DMS79 (cell line): ENCODE measurements at places on chromosomes 13 and 19.

GRCh38 chr13:89315287-89315686, 1644.1 kb downstream of the SLITRK5 start:
- no peak for DNase-seq

DNA sequence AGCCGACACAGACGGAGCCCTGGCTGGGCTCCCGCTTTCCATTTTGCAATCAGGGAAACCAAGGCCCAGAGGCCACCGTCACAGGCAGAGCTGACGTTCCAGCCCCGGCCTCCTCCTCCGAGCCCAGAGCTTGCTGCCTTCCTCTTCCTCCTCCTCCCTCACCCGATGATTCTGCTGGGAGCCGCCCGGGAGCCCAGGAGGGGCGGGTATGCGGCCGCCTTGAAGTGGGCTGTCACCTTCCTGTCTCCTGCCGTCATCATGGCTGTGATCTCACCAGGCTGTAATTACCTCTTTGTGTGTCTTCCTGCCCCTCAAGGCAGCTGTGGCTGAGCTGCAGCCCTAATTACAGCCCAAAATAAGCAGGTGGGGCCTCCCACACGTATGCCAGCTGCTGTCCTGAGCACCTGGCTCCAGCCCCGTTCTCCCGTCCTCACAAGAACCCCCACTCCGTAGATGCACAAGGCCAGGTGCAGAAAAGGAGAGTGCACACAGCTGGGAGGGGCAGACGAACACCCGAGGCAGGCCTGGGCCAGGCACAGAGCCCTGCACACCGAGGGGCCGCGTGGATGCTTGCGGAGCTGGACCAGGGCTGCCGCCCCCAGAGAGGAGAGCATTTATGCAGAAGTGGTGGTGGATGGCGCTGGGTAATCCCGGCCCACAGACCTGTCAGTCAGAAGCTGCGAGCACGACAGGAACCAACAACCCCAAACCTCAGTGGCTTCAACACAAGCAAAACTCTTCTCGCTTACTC, 4.0 kb downstream of the TPGS1 start:
- DNase-seq, result peak; percentile 95

DNA sequence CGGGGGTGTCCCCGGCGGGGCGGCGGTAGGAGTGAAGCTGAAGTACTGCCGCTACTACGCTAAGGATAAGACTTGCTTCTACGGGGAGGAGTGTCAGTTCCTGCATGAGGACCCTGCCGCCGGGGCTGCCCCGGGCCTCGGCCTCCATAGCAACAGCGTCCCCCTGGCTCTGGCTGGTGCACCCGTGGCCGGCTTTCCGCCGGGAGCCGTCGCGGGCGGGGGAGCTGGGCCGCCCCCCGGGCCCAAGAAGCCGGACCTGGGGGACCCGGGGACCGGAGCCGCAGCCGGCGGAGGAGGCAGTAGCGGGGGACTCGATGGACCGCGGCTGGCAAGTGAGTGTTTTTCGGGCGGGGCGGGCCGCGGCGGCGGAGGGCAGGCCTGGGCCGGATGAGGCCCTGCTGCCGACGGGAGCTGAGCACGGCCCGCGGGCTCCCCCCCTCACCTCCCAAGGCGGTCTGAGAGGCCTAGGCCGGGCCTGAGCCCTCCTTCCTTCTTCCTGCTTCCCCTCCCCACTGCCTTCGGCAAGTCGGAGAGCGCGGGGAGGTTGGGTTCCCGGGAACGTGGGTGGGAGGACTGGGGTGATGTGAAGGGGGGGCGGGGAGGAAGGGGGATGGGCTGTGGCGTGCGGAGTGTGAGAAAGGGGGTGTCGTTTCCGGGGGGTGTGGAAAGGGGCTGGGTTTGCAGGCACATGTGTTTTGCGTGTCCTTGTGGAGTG, 568 bp downstream of the PAN3 start:
- DNase-seq, result peak; percentile 9

- no peak for DNase-seq
These were observed 18.1 kb downstream of the MOB3A start for GRCh38 chr19:2077833-2078619.

GRCh38 chr19:30659638-30660037, 287.5 kb downstream of the ZNF536 start:
- no peak for DNase-seq

DNA sequence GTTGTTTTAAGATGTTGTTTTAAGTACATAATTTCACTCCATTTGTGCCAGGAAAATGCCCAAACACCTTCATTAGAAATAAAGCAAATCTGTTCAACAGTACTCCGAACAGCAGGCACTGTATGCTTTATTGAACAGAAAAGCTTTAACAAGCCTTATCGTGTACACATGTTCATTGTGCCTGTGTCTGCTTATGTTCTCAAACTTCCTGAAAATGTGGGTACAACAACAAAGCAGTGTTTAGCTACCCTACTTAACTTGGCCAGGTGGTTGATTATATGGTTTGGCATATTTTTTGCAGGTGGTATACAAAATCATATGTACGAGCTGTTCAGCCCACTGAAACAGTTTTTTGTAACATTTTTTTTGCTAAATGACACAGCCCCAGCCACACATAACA, 718.0 kb downstream of the DACH1 start:
- DNase-seq, result peak; percentile 32

DNA sequence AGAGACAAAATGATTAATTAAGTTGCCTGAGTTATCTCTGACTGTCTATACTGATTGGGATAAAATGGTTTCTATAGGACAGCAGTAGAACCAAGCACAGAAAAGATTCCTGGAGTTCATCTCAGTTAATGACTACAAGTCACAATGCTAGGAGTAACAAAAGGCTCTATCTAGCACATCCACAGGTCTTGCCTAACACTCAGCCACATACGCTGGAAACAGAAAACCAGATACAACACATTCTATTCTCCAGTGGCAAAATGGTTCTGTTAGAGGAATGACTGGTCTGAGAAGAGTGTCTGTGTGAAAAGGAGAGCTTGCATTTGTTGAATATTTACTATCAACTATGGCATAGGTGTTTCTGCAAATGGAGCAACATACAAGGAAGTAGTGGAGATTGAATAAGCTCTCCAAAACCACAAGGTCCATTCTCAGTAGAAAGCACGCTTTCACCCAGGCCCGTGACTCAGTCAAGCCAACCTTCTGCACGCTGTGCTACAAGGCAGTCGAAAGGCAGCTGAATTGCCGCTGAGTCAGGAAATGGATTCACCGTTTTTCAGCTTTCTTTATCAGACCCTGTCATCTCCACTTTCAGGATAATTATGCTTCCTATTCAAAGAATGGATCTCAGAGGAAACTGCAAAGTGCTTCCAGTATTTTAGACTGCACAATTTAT, 761.5 kb downstream of the EFNB2 start:
- no peak for DNase-seq

GRCh38 chr19:30969591-30969990, 379.6 kb downstream of the TSHZ3 start:
- no peak for DNase-seq
